ENCODE measurements at places on chromosomes 11 and 22. TPM values are rescaled to one million over a fixed set of nuclear protein-coding genes. Genes with fewer than 3 reads are reported as not detected.

DNA sequence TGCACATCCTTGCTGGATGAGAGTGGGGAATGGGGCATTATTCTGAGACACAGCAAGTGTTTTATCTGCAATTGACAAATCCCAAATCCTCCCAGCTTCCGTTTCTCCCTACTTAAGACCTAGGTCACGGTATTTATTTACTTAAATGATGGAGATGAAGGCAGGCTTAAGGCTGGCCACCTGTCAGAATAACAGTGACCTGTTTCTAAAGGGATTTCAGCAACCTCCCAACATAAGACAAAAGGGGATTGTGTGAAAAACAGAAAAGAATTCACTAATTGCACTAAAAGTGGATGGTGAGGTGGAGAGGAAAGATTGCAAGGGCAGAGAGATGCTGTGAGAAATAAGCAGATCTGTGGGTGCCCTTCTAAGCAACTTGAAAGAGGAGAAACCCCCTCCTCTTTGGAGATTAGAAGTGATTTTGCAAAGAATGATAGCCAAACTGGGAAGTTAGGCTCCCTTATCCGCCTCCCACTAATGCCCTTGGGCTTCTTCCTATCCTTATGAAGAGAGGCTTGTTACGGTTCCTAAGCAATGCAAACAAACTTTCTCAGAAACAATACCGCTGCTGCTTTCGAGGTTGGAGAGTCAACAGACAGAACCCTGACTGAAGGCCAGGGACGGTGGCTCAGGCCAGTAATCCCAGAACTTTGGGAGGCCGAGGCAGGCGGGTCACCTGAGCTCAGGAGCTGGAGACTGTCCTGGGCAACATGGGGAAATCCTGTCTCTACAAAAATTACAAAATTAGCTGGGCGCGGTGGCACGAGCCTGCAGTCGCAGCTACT, 84.3 kb downstream of the ARL14EP start:
- no peak for DNase-seq

DNA sequence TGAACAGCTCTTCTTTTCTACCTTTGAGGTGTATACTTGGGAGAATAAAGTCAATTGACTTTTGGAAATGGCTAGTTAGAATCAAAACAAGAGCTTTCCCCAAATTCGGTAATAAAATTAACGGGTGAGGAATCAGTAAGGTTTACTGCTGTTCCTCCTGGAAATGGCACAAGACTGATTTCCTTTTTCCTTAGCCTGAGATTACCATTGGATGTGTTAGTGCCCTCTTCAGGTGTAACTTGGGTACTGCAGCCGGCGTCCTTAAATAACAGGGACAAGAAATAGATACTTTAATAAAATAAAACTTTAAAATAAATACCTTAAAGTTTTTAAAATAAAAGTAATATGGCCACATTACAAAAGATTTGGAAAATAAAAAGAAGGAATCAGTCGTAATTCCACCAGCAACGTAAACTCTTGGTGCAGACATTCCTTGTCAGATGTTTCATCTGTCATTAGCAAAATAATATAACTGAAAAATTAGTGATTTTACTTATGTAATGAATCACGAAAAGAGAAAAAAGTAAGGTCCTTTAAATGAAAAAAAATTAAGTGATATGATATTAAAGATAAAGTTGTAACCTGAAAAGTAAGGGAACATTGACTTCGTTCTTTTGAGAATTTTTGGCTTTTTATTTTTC, 29.7 kb downstream of the ZFTA start:
- DNase-seq = peak; percentile 68

INS gene
- 10.9 TPM for polyA plus RNA-seq

GRCh38 chr22:28442711-28443525, 236.7 kb downstream of the TTC28 start:
- DNase-seq = peak; percentile 39

FGF4 gene
- not detected for polyA plus RNA-seq

GRCh38 chr22:36352803-36353507, 34.8 kb downstream of the MYH9 start:
- DNase-seq = peak; percentile 89

- no peak for DNase-seq
Measured at GRCh38 chr11:93622043-93622442, 39.4 kb upstream of the CEP295 start.

CNTF gene
- 1.1 TPM for polyA plus RNA-seq
